ENCODE measurements at places on chromosomes 7 and 10.

DNA sequence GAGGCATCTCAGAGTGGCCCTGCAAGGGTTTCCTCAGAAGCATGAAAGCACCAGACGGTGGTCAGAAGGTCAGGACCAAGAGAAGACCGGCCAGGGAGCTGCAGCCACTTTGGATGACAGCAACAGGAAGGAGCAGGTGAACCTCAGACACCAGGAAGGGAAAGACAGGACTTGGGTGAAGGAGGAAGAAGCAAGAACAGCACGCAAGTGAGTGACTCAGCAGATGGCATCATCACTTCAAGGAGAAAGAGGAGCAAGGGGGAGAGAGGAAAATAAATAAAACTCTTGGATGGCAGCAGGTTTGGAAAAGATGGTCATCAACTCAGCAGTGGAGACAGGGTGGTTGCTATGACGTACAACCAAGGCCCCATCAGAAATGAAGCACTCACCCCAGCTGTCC, 31.6 kb downstream of the NCAPG2 start:
- DNase-seq: no peak

DNA sequence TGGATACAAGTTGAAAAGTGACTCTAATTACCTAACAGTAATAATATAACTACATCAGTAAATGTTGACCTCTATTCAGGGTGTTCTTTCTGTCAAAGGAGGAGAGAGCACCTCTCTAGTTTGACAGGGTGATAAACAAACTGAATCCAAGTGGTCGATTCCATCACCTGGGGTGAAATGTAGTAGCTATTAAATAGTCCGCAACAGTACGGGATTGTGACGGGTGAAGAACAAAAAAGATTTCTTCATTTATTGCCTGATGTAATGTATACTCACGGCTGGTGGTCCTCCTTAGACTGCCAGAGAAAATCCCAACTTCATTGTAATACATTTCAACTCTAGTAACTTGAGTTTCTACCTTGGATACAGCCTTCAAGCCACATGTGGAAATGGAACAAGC, 292.5 kb upstream of the CELF2 start:
- no peak for DNase-seq

- no peak for DNase-seq
Measured at GRCh38 chr7:151902311-151902710, 25.4 kb upstream of the PRKAG2 start.

GRCh38 chr10:28171468-28172222, 131.2 kb downstream of the MPP7 start:
- no peak for DNase-seq

- no peak for DNase-seq
Measured at GRCh38 chr7:106566196-106566595, 94.8 kb downstream of the CCDC71L start.

- DNase-seq: no peak
Measured at GRCh38 chr7:120997882-120998474, 9.5 kb downstream of the CPED1 start.
